ENCODE measurements at places on chromosomes 5 and 9. TPM values are rescaled to one million over a fixed set of nuclear protein-coding genes. Genes with fewer than 3 reads are reported as not detected.
A peak's percentile ranks its signal among the peaks of the same experiment; 100 is the strongest.

- DNase-seq, result no peak
Observed at GRCh38 chr5:134124289-134125038, 10.0 kb downstream of the TCF7 start.

DNA sequence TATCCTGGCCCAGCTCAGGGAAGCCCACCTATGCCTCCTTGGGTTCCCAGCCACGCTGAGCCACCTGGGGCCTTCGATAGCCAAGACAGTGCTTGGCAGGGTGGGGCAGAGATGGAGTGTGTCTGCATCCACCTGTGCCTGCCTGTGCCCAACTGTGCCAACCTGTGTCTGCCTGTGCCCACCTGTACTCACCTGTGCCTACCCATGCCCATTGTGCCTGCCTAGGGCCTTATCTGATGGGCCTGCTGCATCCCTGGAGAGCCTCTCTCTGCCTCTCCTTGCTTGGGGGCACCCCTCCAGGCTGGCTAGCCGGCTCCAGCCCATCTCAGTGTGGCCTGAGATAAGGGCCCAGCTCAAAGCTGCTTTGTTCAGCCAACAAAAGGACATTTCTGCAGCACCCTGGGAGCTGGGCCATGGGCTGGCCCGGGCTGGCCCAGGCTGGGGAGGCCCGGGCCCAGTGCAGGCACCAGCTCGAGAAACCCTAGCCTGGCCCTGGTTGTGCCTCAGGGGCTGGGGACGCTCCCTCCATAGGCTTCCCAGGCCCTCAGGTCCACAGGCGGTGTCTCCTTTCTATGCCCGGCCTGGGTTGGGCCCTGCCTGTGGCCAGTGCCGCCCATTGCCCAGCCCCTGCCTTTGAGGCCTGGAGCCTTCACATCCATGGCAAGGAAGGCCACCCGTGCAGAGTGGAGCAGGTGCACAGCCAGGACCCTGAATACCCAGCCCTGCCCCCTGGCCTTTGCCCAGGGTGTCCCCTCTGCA lies 37.3 kb upstream of the NOTCH1 start:
- no peak for DNase-seq

- no peak for DNase-seq
Observed at GRCh38 chr5:17444496-17444895, 53.5 kb upstream of the TAF11L2 start.

DNA sequence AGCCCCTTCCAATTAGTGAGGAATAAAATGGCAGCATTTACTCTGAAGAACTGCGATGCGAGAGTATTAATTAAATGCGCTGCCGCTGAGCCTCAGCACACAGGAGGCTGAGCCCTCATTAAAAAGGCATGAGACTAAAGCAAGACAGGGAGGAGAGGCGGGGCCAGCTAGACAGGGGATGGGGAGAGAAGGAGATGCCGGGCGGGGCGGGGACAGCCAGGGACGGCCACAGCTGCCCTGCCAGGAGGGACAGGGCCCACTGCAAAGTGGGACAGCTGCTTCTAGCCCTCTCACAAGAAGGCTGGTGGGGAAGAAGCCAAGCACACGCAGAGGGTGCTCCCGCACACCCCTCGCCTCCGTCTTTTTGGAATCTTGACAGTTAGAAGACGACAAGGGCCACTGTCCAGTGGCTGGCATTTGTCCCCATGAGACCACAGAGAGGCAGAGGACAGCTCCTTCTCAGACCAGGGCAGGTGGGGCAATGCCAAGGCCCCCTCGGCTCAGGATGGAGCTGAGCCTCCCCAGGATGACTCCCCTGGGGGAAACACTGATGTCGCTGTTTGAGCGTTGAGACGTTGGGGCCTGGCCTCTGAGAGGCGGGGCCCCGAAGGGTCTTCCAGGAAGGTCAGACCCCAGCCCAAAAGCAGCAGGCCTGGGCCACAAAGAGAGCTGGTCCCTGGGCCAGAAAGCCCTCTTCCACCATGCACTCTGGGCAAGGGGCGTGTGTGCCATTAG lies 26.9 kb downstream of the ADAMTS2 start:
- DNase-seq, result no peak

DNA sequence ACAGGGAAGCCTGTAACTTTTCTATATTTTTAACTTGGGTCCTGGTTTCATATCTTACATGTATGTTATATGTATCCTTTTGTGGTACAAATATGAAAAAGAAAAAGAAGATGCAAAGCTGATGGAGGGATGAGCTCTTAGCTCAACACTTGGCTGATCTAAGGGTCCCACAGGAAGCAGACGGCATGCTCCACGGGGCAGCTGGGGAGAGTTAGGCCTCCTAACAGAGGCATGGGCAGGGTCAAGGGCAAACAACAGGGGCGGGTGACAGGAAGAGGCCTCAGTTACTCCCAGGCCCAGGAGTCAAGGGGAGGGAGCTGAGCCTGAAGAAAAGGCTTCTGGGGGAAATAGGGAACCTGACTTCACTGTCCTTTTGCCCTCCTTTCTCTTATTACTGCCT lies 287.2 kb downstream of the ZSWIM6 start:
- DNase-seq, result no peak

GRCh38 chr9:122263699-122264349 lies 816 bp downstream of the RBM18 start:
- DNase-seq, result no peak

DNA sequence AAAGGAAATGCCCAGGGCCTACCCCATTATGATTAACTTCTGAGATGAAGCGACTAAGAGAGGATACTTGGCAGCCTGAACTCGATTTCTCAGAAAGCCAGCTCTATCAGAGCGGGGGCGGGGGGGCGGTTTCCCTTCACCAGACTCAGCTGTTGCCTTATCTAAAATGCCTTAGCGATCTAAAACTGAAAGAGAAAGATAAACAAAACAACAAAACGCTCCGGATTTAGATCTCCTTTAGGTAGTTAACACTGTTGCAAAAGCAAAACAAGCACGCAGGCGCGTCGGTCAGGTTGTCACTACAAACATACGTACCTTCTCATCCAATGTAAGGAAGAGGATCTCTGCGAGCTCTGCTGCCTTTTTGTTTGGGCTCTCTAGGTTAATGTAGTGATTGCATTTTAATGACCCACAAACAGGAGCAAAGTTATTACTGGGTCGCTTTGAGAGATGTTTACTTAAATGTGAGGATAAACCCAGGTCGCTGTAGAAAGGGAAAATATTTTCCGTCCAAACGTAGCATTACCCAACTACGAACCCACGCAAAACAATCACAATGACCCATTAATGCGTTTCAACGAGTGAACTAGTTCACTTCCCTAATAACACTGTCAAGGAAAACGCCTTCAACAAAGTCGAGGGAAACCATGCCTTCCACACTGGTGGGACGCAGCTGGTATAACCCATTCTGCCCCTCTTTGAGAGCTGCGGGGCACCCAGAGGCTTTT lies 982 bp downstream of the EPB41L4A start:
- no peak for DNase-seq

DNA sequence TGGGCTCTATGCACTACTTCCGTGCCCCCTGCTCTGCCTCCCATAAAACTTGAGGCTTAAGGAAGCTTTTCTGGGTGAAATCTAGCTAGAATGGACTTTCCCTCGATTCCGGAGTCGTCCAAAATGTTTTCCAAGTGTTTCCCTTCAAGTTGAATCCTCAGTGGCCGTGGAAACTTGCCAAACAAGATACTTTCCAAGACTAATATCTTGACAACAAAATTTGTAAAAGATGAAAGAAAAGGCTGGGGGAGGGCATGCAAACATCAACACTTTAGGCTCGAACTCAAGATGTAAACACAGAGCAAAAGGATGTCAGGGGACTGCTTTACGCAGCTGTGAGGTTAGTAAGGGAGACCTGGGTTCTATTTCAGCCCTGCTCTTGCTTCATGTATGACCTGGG lies 482.8 kb upstream of the KLF4 start:
- no peak for DNase-seq

- no peak for DNase-seq
Observed at GRCh38 chr9:3971391-3972082, 328.3 kb downstream of the GLIS3 start.

- no peak for DNase-seq
Observed at GRCh38 chr5:179776411-179776938, 17.3 kb upstream of the LTC4S start.

GRCh38 chr5:757346-757930 lies 27.1 kb downstream of the ZDHHC11B start:
- peak; percentile 54 for DNase-seq

DNA sequence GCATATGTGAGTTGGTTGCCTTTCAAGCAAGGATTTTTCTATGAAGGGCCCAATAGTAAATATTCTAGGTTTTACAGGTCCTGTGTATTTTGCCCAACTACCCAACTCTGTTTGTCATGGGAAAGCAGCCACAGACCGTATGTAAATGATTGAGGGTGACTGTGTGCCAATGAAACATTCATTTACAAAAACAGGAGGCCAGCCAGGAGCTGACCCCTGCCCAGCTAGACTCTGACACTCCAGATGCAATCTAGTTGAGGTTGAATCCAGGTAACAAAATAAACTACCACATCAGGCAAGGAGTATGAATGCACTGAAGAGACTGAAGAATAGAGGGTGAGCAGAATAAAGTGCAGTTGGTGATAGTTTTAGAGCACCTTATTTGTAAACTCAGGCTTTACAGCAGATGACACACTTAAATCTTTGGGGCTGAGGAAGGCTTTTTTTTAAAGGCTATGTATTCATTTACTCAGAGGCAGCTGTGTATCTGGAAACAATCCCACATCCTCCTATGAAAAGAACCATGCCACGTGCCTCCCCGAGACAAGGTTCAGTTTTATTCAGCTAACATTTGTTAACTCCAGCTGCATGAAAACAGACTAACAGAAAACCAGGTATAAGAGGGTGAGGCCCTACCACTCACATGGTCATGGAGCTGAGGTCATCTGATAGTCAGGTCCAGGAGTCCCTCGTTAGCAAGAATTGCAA lies 60.7 kb downstream of the SLC1A1 start:
- no peak for DNase-seq

DNA sequence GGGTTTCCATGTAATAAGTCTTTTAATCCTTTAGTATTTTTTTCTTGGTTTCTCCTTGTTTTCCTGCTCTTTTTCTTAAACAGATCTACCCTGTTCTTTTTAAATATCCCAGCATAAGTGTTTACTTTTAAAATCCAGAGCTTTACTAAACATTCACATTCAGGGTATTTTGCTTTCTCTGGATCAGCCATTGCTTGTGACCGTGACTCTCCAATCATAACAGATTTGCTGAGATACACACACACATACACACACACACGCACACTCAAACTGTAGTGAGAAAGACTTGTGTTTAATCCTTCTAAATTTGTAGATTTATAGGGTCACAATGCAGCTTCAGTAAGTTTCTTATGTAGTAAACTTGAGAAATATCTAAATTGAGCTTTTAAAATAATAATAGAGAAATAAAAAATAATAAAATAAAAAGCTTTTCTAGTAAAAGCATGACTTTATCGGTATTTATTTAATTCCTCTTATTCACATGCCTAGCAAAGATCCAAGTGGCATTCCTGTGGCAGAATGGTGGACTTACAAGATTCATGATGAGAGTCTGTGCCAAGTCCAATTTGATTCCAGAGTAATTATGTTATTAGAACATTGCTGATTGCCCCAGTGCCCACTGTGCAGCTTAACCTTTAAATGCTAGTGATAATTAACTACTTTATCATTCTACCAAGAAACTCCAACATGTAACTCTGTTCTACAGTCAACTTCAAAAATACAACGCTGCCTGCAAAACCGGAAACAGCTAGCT lies 129.0 kb downstream of the TLE4 start:
- DNase-seq, result no peak

- DNase-seq, result no peak
Observed at GRCh38 chr5:154133591-154133990, 56.9 kb upstream of the GALNT10 start.

DNA sequence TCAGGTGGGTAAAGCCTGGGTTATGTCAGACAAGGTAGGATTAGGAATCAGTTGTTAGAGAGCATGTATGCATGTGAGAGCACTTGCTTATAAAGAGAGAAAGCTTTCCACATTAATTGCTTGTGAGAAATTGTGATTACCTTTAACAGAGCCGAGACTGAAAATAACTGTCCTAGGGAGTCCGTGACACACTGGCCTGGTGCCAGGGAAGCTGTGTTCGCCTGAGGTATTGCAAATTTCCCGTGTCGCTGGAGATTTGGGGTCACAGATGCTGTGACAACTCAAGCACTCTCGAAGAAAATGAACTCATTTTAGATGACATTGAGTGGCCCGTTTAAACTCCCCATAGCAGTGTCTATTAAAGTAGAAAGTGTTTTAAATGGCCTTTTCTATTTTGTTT lies 9.6 kb downstream of the SLC1A1 start:
- DNase-seq, result no peak

DNA sequence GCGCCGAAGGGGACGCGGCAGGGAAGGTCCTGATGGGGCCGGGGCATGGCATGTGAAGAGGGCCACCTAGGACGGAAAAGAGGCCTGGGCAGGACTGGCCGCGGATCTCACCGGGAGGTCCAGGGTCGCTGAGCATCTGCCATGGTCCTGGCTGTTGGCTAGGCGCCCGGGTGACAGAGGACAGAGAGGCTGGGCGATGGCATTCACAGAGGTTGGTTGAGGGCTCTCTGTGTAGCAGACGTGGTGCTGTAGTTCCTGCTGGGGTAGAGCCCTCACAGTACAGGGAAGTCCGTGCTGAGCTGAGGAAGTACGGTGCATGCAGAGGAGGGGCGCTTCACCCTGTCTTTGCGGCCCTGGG lies 427 bp downstream of the PCYOX1L start:
- DNase-seq, result no peak

DNA sequence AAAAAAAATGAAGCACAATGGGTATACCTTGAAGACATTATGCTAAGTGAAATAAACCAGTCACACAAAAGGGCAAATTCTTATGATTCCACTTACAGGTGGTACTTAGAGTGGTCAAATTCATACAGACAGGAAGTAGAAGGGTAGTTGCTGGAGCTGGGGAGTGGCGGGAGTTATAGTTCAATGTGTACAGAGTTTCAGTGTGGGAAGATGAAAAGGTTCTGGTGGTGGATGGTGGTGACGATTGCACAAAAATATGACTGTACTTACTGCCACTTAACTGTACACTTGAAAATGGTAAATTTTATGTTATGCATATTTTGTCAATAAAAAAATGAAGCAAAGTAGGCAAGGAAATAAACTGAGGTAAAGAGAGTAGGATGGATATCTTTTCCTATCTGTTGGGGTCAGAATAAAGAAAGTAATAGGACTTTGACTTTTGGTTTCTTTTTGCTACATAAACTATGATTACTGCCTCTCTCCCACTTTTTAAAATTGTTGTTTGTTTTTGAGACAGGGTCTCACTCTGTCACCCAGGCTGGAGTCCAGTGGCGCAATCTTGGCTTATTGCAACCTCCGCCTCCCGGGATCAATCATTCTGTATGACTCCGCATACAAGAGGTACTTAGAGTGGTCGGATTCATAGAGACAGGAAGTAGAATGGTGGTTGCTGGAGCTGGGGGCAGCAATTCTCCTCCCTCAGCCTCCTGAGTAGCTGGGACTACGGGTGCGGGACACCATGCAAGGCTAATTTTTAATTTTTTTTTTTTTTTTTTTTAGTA lies 4.0 kb upstream of the PSAT1 start:
- DNase-seq, result no peak

- DNase-seq, result no peak
Observed at GRCh38 chr5:52661903-52662595, 125.7 kb upstream of the ITGA1 start.

- no peak for DNase-seq
Observed at GRCh38 chr9:85061969-85062368, 392.4 kb downstream of the NTRK2 start.

The SLC45A2 gene
- not detected for total RNA-seq

The ZER1 gene
- 20.5 TPM for total RNA-seq

The MEF2C gene
- 1.4 TPM for total RNA-seq

The TAF11L5 gene
- total RNA-seq, result not detected

The CARD19 gene
- 27.7 TPM for total RNA-seq

The TMEM171 gene
- total RNA-seq, result 1.0 TPM

The FOXI1 gene
- not detected for total RNA-seq

The ANKRD34B gene
- total RNA-seq, result 6.3 TPM

The PCDHB11 gene
- total RNA-seq, result 1.4 TPM

The CD72 gene
- 4.5 TPM for total RNA-seq

The GABBR2 gene
- 1.2 TPM for total RNA-seq
